SK-N-SH (cell line): ENCODE measurements at places on chromosomes 12 and 14.

GRCh38 chr14:32073537-32074189 lies 3.4 kb upstream of the ARHGAP5 start:
- peak; percentile 61 for DNase-seq

GRCh38 chr12:111359914-111360276 lies 9.0 kb downstream of the PHETA1 start:
- no peak for DNase-seq

DNA sequence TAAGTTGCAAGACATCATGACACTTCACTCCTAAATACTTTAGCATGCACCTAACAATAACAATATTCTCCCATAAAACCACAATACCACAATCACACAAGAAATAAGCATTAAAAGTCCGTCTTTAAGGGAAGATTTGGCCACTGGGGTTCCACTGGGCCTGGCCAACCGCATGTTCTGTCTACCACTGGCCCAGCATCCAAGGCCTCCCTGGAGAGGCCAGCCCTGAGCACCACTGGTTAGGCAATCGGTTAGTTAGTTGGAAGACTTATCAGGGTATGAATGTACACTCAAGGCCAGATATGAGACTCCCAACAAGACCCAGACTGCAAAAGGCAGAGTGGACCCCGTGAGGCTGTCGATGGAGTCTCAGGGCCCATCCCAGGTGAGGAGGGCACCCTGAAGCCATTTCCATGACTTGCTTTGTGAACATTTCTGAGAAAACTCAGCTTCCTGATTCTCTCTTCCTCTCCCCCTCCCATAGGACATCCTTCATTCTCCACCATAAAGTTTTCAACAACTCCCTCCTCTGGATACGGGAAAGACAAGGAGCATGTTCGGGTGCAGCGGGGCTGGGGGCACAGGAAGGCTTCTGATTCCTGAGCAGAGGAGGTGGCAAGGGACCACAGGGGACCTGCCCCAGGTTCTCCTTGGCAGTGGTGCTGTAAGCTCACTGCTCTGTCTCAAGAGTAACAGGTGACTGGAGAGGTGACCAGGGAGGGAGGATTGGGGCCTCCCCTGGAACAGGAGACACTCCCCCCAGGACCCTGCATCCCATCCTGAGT lies 5.9 kb downstream of the PXN start:
- no peak for DNase-seq

DNA sequence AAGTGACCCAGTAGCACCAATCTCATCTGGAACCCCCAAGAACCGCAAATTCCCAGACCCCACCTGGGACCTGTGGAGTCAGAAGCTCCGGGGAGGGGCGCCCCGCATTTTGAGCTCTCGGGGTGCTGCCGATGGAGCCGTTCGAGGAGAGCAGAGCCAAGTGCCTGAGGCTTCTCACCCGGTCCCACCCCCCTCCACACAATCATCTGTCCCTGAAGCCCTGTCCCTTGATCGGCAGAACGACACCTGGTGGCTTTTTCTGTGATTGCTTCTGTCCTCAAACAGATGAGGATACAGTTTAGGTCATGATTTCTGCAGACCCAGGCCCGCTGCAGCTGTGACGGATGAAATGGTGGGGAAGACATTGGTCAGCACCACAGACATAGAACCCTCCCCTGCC lies 74.7 kb downstream of the NOC4L start:
- peak; percentile 77 for DNase-seq

- no peak for DNase-seq
These were observed 12.1 kb upstream of the CDH24 start for GRCh38 chr14:23069413-23069806.

GRCh38 chr12:51009056-51009440 lies 17.1 kb downstream of the SLC11A2 start:
- no peak for DNase-seq

DNA sequence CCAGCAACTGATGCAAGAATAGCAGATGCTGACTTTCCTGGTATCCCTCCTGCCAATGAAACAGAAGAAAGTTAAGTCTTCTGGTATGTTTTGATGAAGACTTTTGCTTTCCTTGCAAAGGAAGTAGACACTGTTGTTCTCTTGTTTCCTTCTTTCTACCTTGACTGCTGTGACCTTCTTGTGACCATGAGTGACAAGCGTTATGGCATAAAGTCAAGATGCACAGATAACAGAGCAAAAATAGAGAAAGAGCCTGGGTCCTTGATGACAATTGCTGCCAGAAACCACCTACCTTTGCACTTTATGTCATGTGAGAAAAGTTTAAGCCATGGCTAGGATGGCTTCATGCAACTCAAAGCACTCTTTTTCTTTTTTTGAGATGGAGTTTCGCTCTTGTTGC lies 49.2 kb upstream of the LTA4H start:
- no peak for DNase-seq
